ENCODE measurements at places on chromosomes 4 and X.

GRCh38 chr4:1356181-1356998 is 9.4 kb downstream of the UVSSA start:
- peak; percentile 40 for DNase-seq

DNA sequence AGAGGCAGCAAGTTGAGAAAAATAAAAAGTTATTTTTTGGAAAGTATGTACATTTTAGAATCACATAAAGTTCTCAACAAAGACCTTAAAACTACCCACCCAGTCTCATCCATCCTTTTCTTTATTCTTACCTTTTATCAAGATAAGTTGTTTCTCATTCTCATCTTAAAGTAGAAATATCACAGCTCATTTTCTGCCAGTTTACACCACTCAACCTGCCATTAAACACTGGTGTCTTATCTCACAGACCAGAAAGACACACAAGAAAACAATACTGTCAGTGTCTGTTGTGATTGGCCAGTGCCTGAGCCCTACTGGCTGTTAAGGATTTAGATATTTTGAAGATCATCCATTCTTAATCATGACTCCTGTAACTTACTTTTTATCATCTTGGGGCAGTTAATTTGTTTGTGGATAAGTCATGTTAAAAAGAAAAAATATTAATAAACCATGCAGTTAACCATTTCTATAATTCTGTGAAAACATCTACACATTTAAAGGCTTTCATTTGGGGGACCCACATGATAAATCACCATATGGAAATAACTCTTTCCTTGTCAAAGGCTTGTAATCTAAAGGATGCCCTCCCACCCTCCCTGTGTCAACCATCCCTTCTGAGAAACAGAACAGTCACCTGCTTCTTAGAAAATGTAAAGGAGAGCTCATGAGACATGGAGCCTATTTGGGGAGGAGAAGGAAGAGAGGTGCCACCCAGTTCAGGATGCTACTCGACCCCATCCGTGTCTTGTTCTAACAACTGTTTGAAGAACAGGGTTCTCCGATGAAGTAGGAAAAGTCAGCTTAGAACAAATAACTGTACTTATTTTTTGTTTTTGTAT is 897.2 kb upstream of the INTU start:
- no peak for DNase-seq

GRCh38 chr4:88818631-88819470 is 121.2 kb upstream of the NAP1L5 start:
- DNase-seq: peak; percentile 65

GRCh38 chrX:137999552-137999951 is 433.6 kb downstream of the ZIC3 start:
- no peak for DNase-seq

GRCh38 chr4:152422817-152423320 is 113.0 kb downstream of the FBXW7 start:
- no peak for DNase-seq

- DNase-seq: no peak
Observed at GRCh38 chr4:30924495-30924894, 204.3 kb downstream of the PCDH7 start.

DNA sequence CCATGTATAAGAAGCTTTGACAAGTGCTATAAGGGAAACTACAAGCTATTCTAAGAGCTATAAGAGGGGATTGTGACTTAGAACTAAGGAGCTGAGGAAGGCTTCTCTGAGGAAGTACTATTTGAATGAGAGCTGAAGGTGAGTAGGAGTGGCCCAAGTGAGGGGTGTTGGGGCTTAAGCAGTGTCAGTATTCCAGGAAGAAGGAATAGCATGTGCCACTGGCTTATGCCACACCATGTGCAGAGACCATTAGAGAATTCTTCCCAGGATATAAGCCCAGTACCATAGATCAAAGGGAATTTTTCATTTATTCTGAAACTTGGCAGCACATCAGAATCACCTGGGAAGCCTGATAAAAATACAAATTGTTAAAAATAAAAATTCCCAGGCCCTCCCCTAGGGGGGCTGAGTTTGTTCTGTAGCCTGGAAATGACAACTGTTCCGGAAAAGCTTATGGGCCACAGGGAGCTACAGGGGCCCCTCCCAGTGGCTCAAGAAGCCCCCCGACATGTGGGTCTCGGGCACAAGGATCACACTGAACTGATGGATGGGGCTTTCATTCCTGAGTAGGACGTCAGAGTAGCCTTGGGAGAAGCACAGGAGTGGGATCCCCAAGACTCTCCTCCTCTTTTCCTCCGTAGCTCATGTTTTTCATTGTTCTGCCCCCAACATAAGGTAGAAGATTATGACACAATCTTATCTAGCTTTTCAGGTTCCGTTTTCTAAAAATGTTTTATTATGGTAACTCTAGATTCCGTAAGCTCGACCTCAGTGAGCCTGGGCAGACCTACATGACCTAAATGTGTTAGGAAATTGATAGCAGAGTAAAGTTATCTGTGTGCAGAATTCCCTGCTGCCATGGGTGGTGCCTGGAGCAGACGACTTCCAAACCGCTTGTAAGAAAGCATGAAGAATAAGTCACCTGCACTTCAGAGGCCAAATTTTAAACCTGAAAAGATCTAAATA is 119.3 kb downstream of the AFF1 start:
- DNase-seq: no peak

DNA sequence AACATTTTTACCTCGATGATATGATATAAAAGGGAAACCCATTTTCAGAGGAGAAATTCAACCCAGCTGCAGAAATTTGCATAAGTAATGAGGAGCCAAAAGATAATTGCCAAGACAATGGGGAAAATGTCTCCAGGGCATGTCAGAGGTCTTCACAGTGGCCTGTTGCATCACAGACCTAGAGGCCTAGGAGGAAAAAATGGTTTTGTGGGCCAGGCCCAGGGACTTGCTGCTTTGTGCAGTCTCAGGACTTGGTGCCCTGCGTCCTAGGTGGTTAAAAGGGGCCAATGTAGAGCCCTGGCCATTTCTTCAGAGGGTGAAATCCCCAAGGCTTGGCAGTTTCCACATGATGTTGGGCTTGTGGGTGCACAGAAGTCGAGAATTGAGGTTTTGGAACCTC is 106.9 kb downstream of the CPXCR1 start:
- DNase-seq: no peak

DNA sequence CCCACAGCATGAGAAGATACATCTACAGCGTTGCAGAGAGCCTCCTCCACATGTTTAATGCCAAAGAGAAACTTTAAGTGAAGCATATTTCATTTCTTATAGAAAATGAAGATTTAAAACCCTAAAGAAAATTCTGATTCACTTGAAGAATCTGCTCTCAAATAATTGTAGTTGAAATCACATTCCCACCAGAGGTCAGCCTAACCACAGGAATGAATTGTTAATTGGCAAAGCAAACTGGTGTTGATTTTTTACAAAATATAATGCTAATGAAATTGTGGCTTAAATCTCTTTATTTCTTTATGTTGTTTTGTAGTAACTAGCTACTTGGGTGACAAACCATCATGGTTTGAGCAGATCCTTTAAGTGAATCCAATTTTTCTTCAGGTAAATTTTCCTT is 31.1 kb upstream of the WDR17 start:
- DNase-seq: peak; percentile 28

GRCh38 chrX:31269914-31270313 is 198.1 kb upstream of the FTHL17 start:
- DNase-seq: no peak

DNA sequence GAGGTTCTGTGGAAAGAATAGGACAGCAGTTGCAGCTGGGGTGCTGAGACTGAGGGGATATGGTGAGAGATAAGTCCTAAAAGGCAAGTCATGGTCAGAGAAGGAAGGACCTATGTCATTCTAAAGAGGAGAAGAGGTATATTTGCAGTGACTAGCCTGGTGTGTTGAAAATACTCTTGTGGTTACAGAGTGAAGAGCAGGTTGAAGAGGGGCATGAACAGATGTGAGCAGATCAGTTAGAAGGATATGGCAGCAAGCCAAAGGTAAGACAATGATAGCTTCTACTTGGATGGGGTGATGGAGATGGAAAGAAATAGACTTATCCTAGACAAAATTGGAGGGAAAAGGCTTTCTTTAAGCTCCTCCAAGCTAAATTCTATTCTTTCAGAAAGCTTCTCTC is 469.8 kb upstream of the CPEB2 start:
- DNase-seq: no peak

- DNase-seq: no peak
Observed at GRCh38 chr4:7779432-7779768, 160.3 kb downstream of the AFAP1 start.
